ENCODE measurements at places on chromosomes 16 and 17. TPM values are rescaled to one million over a fixed set of nuclear protein-coding genes. Genes with fewer than 3 reads are reported as not detected.

The TSPAN10 gene
- not detected for total RNA-seq

The NEUROD2 gene
- total RNA-seq, result not detected

The HS3ST3A1 gene
- not detected for total RNA-seq

The TNP2 gene
- not detected for total RNA-seq

The NPIPB9 gene
- 7.1 TPM for total RNA-seq

The ADAM11 gene
- 57.6 TPM for total RNA-seq

The MGAT5B gene
- total RNA-seq, result 1.7 TPM

The FGF11 gene
- total RNA-seq, result 0.37 TPM

The CNTNAP1 gene
- 8.4 TPM for total RNA-seq

The SLX1A gene
- 20.2 TPM for total RNA-seq

The FAM83G gene
- total RNA-seq, result 8.8 TPM

The ZNF385C gene
- not detected for total RNA-seq

The C1QL1 gene
- not detected for total RNA-seq

The IRF8 gene
- 49.8 TPM for total RNA-seq

The RHBDF2 gene
- total RNA-seq, result 24.5 TPM

The P3H4 gene
- 12.8 TPM for total RNA-seq

The FOXN1 gene
- total RNA-seq, result not detected

The ADGRG1 gene
- total RNA-seq, result 61.9 TPM

The PRKCA gene
- total RNA-seq, result 41.1 TPM

The MFAP4 gene
- 125 TPM for total RNA-seq

The CDH8 gene
- not detected for total RNA-seq

The CLCN7 gene
- 69.1 TPM for total RNA-seq

The RNF167 gene
- 18.5 TPM for total RNA-seq

The EFNB3 gene
- 2.9 TPM for total RNA-seq

The RAB11FIP4 gene
- 25.4 TPM for total RNA-seq

The KRTAP9-7 gene
- total RNA-seq, result not detected

The KRTAP4-4 gene
- total RNA-seq, result not detected

The TMEM100 gene
- total RNA-seq, result 14.6 TPM

The HAPSTR1 gene
- 28.6 TPM for total RNA-seq

The G6PC3 gene
- 15.1 TPM for total RNA-seq

The HSD3B7 gene
- 13.4 TPM for total RNA-seq

The C17orf100 gene
- 14.2 TPM for total RNA-seq

The MMP15 gene
- 19.3 TPM for total RNA-seq

The HCRT gene
- not detected for total RNA-seq

The ABCC12 gene
- total RNA-seq, result not detected

The AIPL1 gene
- not detected for total RNA-seq

The G6PC1 gene
- not detected for total RNA-seq

The MARVELD3 gene
- 1.2 TPM for total RNA-seq

The LGALS9C gene
- total RNA-seq, result not detected

The GGA3 gene
- 78.2 TPM for total RNA-seq

The MED9 gene
- total RNA-seq, result 2.9 TPM

Measured in stomach (tissue), 19 donors.